ENCODE measurements at places on chromosomes 5 and 9.

- no peak for DNase-seq
These were observed 192.4 kb upstream of the PUM3 start for GRCh38 chr9:3036333-3036700.

GRCh38 chr5:68884144-68884754, 209.6 kb upstream of the SLC30A5 start:
- no peak for DNase-seq

DNA sequence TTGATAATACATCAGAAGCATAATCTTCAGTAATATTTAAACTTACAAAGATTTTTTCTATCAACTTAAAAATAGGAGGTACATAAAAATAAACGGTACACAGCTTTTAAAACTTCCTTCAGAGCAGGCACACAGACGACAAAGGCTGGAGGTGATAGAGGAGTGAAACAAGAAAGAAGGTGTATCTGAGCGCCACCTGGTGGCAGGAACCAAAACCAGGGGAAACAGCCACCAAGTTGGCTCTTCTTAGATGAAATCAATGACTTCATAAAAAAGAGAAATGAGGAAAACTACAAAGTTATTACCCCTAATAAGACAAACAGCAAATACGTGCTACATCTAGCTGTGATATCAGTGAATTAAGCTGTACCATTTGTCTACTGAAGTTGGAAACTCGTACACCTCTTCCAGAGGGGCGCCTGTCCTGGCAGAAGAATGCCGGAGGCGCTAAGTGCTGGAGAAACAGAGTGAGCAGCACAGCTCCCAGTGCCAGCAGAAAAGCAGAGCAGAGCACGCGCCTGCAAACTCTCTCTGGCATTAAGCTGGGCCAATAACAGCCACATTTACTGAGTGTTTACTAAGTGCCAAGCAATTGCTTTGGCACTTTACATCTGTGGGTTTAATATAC, 85.9 kb downstream of the SETX start:
- DNase-seq = peak; percentile 29

- no peak for DNase-seq
These were observed 69.1 kb downstream of the NIPBL start for GRCh38 chr5:36945687-36946086.

GRCh38 chr5:81849770-81850367, 99.0 kb upstream of the SSBP2 start:
- DNase-seq = no peak

DNA sequence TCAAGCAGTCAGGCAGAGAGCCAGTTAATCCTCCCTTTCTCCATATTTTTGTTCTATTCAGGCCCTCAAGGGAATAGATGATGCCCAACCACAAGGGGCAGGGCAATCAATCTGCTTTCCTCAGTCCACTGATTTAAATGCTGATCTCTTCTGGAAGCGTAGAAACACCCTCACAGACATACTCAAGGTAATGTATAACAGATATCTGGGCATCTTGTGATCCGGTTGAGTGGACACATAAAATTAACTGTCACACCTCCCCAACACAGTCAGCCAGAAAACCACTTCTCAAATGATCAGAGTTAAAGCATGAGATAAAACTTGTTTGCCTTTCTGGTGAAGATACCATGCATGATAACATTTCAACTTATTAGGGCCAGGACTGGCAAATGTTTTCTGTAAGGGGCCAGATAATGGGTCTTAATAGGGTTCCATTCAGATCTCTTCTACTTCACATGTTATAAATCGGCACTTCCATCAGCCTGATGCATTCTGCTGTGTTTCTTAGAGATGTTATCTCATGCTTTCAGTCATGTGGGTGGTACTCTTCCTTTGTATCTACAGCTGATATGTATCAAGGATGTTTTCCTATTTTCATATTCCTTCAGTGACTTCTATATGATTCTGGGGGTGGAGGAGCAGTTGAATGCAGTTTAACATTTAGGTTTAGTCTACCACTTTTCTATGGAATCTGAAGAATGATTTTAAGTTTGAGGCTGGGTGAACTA, 58.9 kb upstream of the CNTLN start:
- no peak for DNase-seq

- no peak for DNase-seq
These were observed 730.0 kb upstream of the ADAMTS16 start for GRCh38 chr5:4410151-4410550.

DNA sequence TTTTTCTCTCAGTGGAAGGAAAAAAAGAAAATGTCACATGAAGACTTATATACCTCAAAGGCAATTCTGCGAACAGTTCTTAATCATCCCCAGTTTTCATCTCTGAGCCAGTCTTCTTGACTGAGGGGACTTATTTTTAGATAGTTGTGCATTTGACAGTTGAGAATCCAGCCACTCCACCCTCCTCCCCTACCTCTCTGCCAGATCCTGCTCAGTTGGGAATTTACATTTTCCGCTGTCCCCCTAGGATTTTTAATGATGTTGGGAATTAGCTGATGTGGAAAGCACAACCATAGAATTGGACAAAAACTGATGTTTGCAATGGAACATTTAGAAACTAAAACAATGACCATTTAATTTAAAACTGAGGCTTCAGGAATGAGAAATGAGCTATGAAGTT, 194.3 kb upstream of the PIK3R1 start:
- no peak for DNase-seq

- DNase-seq = no peak
These were observed 20.9 kb downstream of the KCTD16 start for GRCh38 chr5:144191531-144191930.

- DNase-seq = no peak
These were observed 5.8 kb downstream of the DAPK1 start for GRCh38 chr9:87503430-87503829.

DNA sequence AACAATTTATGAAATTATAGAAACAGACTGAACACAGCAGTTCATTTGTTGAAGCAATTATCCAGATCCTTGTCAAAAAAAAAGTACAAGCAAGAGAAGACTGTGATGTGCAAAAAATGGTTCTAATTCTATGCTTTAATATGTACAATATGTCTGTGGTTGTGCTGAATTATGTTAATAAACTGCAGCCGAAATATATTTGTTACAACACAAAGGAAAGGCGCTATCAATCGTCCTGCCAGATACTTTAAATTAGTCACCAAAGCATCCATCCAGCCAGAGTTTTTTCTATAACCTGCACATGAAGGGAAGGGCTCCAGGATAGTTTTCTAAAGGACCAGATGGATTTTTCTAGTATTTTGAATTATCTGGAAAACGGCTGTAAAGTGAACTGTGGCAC, 259.5 kb downstream of the BNC2 start:
- no peak for DNase-seq

DNA sequence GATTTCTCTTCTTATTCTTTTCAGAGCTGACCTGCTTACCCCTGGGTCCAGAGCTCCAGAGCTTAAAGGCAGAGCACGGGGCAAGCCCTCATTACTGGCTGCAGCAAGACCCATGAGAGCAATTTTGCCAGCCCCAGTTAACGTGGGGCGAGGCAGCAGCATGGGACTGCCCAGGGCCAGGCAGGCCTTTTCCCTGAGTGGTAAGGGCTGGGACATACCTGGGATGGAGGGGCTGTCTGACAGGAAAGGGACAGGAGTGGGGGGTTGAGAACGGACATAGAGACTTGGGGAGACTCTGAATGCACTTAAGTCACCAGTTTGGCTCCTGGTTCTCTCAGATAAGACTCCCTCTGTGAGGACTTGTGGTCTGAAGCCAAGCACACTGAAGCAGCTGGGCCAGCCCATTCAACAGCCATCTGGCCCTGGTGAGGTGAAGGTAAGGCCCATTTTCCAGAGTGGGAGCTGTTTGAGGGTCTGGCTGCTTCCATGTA, 26.2 kb downstream of the HMGXB3 start:
- DNase-seq = no peak

DNA sequence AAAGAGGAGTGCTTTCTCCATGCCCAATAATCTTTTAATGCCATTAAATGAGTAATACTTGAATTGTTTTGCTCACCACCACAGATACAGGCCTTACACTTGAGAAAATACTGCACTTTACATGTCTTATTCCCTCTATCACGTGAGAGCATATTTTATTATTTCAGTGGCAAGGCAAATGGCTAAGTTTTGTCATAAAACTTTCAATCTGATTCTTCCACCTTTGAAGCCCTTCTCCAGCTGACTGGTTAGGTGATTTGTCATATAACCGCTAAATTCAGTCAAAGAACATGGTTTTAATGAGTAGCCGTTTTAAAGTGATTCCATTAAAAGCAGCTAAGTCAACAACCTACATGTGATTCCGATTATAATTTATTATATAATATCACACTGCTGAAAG, 43.8 kb downstream of the FAT2 start:
- DNase-seq = no peak

- no peak for DNase-seq
These were observed 8.4 kb downstream of the PTCH1 start for GRCh38 chr9:95508242-95508967.

DNA sequence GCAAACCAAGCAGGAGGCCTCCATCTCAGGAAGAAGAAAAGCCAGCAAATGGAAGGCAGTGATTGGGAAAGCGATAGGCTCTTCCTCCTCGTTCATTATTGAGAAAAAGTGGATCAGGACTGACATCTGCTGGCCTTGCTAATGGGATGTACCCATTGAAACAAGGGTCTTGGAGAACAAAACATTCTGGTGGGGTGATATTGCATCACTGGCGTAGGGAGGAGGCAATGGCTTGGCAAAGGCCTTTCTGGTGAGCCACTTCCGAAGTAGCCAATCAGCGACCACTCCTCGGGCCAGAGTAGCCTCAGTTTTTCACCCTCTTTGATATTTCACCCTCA, 86.7 kb upstream of the NFIB start:
- DNase-seq = peak; percentile 58

- DNase-seq = no peak
These were observed 19.9 kb upstream of the SLC6A3 start for GRCh38 chr5:1465117-1465516.

DNA sequence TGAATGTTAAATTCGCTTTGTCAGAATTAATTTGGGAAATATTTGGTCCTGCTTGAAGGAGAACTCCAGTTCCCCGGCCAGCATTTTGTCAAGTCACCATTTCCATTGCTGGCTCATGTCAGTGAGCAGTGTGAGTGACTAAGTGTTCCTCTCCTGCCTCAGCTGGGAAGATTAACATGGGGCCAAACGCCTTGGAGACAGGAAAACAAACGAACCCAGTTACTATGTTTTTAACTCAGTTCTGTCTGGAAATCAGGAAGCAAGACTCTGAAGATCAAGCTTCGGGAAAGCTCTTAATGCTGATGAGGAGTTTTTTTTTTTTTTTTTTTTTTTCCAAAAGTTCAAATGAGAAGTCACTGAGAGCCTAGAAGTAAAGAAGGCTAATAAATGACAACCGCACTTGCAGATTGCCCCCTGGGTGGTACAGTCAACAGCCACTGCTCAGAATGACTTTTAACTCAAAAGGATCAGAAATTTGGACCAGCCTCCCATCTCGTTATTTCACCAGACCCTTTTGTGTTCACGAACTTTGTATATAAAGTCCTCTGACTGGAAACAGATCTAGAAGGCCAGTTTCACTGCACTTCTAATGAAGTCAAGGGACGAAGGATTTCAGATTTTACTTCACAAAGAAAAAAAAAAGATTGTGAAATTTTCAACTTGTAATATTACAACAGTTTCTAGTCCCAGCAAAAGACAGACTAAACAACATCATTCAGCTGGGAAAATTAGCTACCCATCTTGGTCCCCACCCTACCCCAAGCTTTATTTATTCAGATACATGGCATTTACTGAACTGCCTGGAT, 121.3 kb downstream of the LHFPL2 start:
- peak; percentile 85 for DNase-seq

- DNase-seq = no peak
These were observed 79.2 kb downstream of the C9orf152 start for GRCh38 chr9:110128664-110129329.

GRCh38 chr9:16217943-16218701, 652.3 kb downstream of the BNC2 start:
- no peak for DNase-seq

GRCh38 chr9:127415141-127415540, 9.0 kb upstream of the ZNF79 start:
- no peak for DNase-seq

All from smooth muscle cell of the brain vasculature (primary cell).